ENCODE measurements at places on chromosomes 12 and 14.
A peak's percentile ranks its signal among the peaks of the same experiment; 100 is the strongest.

- no peak for DNase-seq
These were observed 14.9 kb downstream of the ABCB9 start for GRCh38 chr12:122951406-122951805.

- DNase-seq = no peak
These were observed 95.2 kb upstream of the FOXG1 start for GRCh38 chr14:28671425-28671824.

GRCh38 chr12:124474709-124475108, 92.7 kb downstream of the NCOR2 start:
- peak; percentile 73 for DNase-seq

DNA sequence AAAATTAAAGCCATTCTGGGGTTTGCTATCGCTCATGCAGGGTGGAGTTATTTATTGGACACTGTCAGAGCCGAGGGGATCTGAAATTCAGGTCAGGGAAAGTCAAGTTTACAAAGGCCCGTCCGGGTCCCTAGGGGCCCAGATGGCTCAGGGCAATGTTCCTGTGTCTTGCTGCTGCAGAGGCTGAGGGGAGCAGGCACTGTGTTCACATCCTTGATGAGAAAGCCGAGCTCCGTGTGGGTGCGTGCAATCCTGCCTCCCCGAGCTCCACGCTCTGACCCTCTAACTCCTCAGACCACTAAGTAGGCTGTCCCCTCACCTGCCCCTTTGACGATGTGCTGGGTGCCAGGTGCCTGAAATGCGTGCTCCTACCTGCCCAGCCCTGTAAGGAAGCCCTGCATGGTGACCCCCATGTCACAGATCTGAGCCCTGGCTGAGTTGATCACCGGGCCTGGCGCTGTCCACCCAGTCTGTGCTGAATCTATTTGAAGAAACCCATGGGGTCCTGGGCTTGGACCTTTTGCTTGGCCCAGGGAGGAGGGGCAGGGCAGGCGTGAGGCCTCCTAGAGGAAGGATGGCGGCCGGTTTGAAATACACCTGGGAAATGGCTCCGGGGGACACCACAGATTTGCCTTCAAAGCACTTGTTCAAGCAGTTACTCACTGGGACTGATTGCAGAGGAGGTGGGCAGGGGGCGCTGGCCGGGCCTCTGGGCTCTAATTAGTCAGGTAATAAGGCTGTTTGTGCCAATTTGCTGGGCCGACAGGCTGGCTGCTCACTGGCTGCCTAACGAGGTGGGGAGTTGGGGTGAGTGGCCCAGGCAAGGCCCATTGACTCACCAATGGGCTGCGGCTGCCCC, 204.3 kb downstream of the KIF26A start:
- DNase-seq = peak; percentile 30

GRCh38 chr14:22737052-22737451, 29.4 kb upstream of the OXA1L start:
- DNase-seq = no peak

DNA sequence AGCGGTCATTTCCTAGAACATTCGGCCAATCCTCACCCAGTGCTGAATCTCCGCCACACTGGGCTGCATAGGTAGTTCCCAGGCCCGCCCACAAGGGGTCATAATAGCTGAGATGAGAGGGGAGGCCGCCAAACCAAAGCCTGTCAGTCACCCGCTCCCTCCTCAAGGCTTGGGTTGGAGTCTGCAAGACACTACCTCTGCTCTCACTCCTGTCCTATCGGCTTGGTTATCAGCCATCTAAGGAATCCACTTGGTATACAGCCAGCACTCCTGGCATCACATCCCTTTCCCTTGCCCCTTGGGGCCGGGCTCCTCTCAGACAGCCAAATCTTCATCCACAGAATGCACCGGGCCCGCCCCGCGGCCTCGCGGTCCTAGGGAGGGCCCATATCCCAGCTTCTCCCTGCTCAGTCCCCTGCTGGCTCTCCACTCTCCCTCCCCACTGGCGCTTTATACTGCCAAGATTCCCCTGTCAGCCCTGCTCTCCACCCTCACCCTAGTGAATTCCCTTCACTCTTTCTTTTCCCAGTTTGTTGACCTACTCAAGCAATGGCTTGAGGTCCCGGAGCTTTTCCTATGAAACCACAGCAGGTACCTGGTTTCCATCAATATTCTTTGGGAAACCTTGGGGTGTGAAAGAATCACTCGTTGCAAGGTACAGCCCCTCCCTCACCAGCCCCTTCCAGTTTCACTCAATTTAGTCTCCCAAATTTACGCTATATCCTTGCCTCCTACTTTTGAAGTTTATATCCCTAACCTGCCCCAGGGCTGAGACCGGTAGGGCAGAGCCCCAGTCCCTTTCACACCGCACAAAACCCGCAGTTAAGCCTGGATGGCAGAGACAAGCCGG, 1.4 kb downstream of the IFFO1 start:
- peak; percentile 81 for DNase-seq

GRCh38 chr12:53963434-53964314, 9.0 kb downstream of the HOXC12 start:
- DNase-seq = no peak

DNA sequence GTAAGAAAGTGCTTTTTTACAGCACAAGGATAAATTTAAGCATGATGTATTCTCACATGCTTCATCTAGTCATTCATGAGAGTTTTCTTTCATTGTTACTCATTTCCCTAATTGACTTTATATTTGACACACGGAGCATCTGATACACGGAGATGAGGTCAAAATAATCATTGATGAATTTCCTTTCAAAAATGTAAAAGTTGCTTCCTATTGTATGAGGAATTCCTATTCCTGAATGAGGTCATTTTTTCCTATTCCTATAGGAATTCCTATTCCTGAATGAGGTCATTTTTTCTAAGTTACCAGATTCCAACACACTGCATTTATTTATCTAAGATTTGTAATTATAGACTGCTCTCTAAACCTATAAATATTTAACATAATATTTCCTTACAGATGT, 316.7 kb upstream of the KITLG start:
- DNase-seq = no peak

DNA sequence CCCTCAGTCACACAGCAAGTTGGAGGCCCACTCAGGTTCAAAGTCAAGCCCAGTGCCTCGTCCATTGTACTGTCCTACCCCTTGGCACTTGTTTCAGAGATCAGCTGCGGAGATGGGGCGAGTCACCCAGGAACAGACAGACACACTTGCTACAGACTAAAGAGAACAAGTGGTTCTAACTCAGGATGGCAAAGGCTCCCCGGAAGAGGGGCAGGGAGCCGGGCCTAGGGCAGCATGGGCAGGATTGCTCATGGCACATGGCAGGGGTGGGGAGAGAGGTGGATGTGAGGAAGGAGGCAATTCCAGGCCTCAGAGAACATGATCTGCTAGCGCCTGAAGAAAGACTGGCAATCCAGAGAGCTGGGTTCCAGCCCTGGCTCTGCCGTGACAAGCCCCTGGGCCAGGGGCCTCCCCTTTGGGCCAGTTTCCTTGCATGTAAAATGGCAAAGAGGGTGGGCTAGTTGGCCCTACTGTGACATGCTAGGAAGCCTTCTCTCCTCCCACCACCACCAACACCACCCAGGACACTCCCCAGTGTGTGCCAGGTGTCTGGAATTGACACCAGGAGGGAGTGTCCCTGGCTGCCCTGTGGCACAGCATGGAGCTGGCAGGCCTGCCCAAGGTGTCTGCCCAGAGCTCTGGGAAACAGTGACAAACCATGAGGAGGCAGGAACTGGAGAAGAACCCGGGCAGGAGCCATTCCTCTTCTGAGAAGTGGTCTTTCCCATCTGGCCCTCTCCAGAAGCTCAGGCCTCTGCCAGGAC, 24.0 kb upstream of the IRF2BPL start:
- no peak for DNase-seq

- DNase-seq = no peak
These were observed 49.1 kb downstream of the CEP290 start for GRCh38 chr12:88092771-88093170.

All from left hindlimb (tissue), 1 donor.